ENCODE measurements at places on chromosomes 7 and 10.

- DNase-seq, result peak; percentile 36
Observed at GRCh38 chr10:49605216-49605938, 4.7 kb upstream of the SLC18A3 start.

GRCh38 chr10:7610651-7611389 is 55.9 kb downstream of the ITIH5 start:
- peak; percentile 85 for DNase-seq

GRCh38 chr10:77424257-77424656 is 213.4 kb downstream of the KCNMA1 start:
- no peak for DNase-seq

DNA sequence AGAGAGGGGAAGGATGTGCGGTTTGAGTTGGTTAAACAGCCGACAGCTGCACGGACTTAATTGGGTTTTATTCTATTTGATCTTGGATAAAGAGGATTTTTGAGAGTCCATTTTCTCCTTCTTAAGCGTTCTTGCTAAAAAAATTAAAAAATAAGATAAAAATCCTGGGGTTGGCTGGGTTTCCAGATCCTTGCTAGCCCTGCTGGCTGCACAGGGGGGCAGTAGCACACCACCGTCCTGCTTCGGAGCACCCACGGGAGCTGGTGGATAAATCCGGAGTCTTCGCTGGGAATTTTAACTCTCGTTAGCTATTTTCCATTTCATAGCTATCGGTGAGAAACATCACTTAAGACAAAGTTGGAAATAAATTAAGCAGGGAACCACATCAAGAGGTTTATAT is 792.0 kb downstream of the TYW1 start:
- DNase-seq, result no peak

DNA sequence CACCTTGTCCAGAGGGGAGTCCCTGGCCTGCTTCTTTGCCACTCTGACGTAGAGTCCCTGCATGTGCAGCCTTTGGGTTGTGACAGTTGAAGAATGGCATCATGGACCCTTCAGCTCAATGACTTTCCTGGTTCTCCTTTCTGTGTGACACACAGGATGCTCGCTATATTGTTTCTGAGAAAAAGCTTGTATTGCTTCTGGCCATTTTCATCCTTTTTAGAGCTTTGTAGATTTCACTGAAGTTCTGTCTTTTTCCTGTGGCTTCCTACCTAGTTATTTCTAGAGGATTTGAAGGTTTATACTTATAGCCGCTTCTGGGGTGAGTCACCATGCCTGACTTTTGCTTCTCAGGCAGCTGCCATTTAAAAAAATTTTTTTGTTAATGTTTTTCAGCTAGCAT is 27.0 kb downstream of the SND1 start:
- DNase-seq, result no peak

- peak; percentile 67 for DNase-seq
Observed at GRCh38 chr10:132669208-132669861, 116.6 kb downstream of the NKX6-2 start.

DNA sequence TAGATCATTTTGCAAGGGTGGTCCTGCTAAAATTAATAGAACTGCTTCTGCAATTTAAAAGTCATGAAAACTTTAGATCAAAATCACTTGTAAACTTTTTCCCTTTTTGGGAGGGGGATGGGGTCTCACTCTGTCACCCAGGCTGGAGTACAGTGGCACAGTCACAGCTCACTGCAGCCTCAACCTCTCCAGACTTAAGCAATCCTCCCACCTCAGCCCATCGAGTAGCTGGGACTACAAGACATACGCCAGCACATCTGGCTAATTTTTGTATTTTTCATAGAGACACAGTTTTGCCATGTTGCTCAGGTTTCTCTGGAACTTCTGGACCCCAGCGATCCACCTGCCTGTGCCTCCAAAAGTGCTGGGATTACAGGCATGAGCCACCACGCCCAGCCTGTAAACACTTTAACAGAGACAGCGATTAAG is 79.7 kb downstream of the LRRC17 start:
- no peak for DNase-seq

GRCh38 chr7:74294191-74294998 is 5.2 kb downstream of the CLIP2 start:
- DNase-seq, result no peak

GRCh38 chr7:920351-921070 is 34.0 kb downstream of the ADAP1 start:
- peak; percentile 64 for DNase-seq

DNA sequence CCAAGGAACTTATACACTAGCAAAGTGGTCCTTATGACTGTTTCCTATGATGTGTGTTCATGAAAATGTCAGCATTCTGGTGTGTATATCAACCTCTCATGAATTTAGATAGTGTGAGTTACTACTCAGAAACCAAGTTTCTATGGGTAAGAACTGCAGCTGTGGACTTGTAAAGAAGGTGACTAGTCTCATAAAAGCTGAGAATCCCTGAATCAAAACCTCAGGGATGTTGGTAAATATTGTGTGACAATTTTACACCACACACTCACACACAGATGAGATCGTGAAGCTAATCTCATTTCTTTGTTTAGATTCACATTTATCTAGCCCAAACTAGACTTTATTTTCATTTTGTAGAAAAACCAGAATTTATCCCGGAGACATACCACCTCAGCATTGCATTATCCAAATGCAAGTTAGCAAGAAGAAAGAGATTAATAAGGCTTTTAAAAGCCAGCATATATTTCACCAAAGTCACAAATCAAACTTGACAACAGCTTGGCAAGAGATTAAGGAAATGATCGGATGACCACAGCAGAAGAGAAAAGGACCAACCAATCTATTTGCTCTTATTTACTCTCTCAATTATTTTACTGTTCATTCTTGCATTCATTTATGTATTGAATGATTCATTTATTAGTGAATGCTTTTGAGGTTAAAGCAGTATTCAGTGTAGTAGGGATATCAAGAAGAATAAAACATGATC is 92.9 kb downstream of the PLXDC2 start:
- no peak for DNase-seq

DNA sequence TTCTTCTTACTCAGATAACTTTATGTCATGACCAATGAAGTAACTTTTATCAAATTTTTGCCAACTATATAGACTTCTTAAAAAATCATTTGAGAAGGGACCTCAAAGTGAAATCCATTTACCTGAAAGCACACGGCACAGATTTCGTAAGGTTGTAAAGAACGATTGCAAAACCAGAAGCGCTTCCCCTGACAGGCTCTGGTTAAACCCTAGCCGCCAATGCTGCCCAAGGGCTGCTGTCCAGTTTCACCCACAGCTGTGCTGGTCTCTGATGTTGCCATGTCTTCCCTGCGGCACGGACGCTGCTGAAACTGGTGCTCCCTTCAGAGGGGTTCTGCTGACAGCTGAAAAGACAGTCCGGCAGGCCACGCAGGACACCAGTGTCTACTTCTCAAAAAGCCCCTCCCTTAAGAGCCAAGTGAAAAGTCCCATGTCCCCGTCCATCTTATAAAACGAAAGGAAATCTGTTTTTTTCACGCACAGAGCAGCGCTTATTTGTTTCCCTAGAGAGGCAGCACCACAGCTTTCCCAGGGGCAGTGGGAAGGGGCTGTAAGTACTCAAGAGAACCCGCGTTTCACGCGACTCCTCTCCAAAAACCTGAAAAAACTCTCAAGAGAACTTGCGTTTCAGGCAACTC is 32.5 kb downstream of the GNA12 start:
- DNase-seq, result no peak

DNA sequence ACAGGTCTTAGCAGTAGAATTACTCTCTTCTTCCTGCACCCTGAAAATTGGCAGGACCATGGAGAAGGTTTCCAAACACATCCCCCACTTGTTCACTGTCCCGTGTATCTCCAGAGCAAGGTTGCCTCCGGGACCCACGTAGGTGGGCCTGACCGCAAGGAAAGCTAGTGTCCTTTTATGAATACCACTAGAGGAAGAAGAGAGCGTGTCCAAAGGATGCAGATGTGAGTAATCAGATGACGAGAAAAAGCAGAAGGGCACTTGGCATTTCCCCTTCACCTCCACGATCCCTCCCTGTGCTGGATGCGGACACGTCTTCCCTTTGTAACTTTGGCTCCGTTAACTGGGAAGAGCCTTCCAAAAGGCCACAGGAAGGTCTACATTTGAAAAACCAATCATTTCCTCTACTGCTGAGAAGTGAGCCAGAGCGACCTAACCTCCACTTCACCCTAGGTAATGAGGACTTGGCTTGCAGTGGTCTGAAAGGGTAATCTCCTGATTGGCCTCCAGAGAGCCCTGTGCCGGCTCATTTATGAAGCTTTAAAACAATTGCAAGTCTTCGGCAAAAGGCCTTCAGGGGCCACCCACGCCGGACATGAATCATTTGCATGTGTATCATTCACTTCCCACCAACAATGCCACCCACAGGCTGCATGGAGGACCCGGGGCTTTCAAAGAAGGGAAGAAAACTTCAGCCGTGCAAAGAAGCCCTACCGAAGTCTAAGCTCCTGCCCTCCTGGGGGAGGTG is 55.4 kb downstream of the LYZL1 start:
- DNase-seq, result no peak

- no peak for DNase-seq
Observed at GRCh38 chr7:26472971-26473370, 181.3 kb downstream of the SNX10 start.

GRCh38 chr7:37336259-37336658 is 112.4 kb downstream of the ELMO1 start:
- no peak for DNase-seq

DNA sequence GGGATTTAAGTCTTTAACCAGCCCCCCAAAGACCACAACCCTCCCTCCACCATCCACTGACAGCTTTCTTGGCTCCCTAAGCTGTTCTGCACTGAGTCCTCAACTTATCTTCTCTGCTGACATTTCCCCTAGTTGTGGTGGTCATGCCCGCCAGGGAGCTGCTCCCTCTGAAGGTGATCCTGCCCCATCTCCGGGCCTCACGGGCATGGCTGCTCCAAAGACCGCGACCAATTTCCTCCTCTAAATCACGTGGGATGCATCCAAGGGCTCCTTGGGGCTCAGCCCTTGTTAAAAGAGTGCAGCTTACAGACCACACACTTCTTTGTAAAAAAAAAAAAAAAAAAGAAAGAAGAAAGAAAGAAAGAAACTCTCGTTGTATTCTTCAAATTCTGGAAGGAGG is 27.1 kb upstream of the KLF6 start:
- DNase-seq, result no peak

DNA sequence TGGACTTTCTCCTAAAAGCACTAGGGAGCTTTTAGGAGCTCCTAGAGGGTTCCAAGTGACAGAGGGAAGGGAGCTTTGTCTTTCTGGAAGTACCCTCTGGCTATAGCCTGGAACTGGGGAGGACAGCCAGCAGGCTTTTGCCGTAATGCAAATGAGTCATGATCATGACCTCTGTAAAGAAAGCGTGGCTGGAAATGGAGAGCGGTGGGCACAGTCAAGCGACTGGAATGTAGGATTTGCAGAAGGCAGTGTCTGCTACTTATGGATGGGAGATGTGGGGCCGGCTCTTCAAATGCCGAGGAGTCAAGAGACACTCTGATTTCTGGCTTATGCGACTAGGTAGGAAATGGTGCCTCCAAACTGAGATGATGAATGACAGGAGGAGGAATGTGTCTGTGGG is 34.6 kb upstream of the PLPP4 start:
- DNase-seq, result no peak

GRCh38 chr10:35881320-35881719 is 239.2 kb upstream of the FZD8 start:
- no peak for DNase-seq

GRCh38 chr10:74855027-74855426 is 28.6 kb downstream of the KAT6B start:
- DNase-seq, result no peak

GRCh38 chr10:49458869-49459268 is 63.0 kb upstream of the DRGX start:
- DNase-seq, result no peak

DNA sequence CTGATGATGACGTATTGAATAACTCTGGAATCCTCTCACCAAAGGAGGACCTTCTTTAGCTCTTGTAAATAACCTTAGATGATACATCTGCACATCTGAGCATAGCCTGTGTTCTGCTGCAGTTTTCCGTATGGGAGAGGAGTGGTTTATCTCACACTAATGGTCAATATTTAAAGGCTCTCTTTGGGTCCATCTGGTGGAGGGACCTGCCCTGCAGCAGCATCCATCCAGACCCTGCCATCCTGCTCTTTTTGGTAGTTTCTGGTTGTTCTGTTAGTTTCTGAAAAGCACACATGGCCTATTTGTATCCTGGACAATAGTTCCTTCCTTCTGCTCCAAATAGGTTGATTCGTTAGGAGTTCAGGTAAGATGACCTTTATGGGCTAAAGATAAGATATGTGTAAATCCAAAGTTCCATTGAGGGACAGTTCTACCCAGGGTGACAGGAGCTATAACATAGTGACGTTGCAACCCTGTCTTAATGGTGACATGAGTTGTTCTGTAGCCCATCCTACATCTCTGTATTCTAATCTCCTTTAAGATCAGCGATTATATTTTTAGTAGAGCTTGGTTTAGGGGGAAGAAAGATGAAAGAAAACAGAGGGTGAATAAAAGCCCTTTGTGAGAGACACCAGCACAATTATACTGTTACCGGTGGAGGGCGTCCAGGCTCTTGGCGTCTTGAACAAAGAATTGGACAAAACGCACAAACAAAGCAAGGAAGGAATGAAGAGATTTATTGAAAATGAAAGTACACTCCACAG is 60.0 kb upstream of the KLF14 start:
- no peak for DNase-seq

- DNase-seq, result no peak
Observed at GRCh38 chr10:48923748-48924147, 15.9 kb downstream of the LRRC18 start.

GRCh38 chr7:147968046-147968610 is 622.4 kb upstream of the C7orf33 start:
- DNase-seq, result no peak

- DNase-seq, result no peak
Observed at GRCh38 chr7:18508443-18509427, 13.2 kb downstream of the HDAC9 start.

Data from suprapubic skin (tissue), 4 donors.